ENCODE measurements at places on chromosomes 2 and 18.

DNA sequence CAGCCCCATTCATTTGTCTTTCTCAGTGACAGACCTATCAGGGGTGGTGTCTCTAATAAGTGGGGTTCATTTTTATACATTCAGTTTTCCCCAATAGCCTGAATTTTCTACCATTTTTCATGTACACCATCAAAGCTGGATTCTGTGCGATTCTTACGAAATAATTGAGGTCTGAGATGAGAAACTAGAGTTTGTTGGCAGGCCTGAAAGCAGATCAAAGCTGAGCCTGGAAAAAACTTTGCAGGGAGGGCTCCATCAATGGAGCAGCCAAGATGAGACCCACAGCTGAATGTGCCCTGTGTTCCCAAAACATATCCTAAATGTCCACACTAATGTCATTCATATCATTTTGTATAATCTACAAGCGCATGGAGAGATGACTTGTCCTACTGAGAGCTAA, 4.5 kb upstream of the TMEM200C start:
- H3K27ac ChIP-seq = no peak overlapping the region
- H3K4me1 ChIP-seq = peaks cover 5% of the 10 kb centered on the region
- H3K36me3 ChIP-seq = no peaks in the 10 kb centered on the region
- peak; percentile 81 for DNase-seq
- no peak overlapping the region for H3K4me3 ChIP-seq

- H3K36me3 ChIP-seq = peaks cover 24% of the 10 kb centered on the region
- H3K27ac ChIP-seq = peak overlapping the region; percentile 54
- H3K4me1 ChIP-seq = peaks cover 45% of the 10 kb centered on the region
- no peak for DNase-seq
- H3K27me3 ChIP-seq = no peaks in the 10 kb centered on the region
Observed at GRCh38 chr2:85775406-85776381, 21.9 kb downstream of the ATOH8 start.

- no peak for DNase-seq
- H3K36me3 ChIP-seq = no peaks in the 10 kb centered on the region
- H3K27me3 ChIP-seq = no peaks in the 10 kb centered on the region
- H3K4me1 ChIP-seq = no peaks in the 10 kb centered on the region
- no peak overlapping the region for H3K27ac ChIP-seq
- H3K4me3 ChIP-seq = no peak overlapping the region
Observed at GRCh38 chr2:181754105-181754504, 73.8 kb upstream of the NEUROD1 start.

DNA sequence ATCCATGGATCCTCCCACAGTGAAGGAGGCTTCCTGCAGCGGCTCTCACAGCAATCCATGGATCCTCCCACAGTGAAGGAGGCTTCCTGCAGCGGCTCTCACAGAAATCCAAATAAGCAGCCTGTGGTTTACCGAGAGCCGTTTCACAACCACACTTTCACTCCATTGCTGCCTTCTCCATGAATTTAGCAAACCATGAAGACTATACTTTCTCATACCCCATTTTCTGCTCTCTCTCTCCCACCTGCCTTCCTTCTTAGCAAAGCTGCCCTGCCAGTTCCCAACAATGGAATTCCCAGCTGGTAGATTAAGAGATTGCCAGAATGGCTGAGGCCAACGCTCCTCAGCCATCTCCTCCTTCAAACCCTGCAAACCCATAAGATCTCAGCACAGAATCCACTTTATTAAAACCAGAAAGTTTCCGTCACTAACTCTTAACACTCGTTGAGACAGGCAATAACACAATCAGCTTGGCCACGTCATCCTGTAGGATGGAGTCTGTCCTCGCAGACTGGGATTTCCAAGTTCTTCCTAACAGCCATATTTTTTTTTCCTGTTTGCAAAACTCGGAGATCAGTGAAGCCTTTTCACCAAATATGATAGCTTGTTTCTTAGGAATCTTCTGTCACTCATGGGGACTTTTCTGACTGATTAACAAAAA, 162.2 kb downstream of the PXDN start:
- no peak for DNase-seq
- H3K27me3 ChIP-seq = no peaks in the 10 kb centered on the region
- no peak overlapping the region for H3K4me3 ChIP-seq
- no peak overlapping the region for H3K27ac ChIP-seq
- H3K36me3 ChIP-seq = no peaks in the 10 kb centered on the region

DNA sequence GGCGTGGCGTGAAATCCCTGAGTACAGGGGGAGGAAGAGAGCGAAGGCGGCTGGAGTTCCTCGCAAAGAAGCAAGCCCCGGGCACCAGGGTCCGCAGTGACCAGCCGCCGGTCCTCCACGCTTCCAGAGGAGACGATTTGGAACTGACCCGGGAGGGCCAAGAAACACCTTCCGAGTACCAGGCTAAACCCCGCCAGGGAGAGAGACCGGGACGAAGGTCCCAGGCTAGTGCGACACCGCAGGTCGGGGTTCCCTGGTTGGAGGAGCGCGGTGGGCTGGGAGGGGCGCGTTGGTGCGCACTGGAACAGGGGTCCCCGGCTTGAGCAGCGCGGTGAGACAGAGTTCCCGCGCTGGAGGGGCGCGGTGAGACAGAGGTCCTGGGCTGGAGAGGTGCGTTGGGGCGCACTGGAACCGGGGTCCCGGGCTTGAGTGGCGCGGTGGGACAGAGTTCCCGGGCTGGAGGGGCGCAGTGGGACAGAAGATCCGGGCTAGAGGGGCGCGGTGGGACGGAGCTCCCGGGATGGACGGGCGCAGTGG, 901 bp downstream of the WDFY1 start:
- peak; percentile 39 for DNase-seq
- no peaks in the 10 kb centered on the region for H3K27me3 ChIP-seq
- no peaks in the 10 kb centered on the region for H3K36me3 ChIP-seq
- peaks cover 20% of the 10 kb centered on the region for H3K4me1 ChIP-seq
- H3K4me3 ChIP-seq = peak overlapping the region; percentile 99

DNA sequence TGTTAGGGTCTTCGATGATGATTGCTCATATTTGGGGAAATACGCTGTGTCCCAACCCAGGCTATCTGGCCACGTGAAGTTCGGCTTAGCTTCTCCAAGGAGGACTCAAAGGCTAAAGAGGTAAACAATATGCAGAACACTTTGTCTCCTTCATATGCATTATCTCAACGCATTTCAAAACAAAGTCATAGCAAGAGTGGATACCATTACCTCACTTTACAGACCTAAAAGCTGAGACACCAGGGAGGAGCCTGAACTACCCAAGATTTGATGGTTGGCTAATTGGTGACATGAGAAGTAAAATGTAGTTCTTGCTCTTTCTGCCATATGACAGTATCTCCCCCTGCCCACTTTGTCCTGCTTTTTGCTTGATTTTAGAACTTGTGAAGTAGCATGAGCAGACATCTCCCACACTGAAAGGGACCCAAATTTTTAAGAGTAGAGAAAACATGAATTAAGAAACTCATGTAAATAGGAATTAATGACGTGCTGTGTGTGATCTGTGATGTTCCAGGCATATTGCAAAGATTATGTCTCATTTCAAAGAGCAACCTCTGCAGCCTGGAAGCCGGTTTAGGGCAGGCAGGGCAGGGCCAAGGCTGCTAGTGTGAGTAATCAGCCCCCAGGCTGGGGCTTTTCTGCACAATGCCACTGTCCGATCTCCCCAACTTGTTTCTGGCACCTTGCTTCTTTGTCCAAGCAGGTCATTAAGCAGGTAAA, 144.5 kb downstream of the BCL11A start:
- H3K4me3 ChIP-seq = no peak overlapping the region
- peaks cover 2% of the 10 kb centered on the region for H3K27me3 ChIP-seq
- H3K4me1 ChIP-seq = peaks cover 2% of the 10 kb centered on the region
- no peak for DNase-seq

DNA sequence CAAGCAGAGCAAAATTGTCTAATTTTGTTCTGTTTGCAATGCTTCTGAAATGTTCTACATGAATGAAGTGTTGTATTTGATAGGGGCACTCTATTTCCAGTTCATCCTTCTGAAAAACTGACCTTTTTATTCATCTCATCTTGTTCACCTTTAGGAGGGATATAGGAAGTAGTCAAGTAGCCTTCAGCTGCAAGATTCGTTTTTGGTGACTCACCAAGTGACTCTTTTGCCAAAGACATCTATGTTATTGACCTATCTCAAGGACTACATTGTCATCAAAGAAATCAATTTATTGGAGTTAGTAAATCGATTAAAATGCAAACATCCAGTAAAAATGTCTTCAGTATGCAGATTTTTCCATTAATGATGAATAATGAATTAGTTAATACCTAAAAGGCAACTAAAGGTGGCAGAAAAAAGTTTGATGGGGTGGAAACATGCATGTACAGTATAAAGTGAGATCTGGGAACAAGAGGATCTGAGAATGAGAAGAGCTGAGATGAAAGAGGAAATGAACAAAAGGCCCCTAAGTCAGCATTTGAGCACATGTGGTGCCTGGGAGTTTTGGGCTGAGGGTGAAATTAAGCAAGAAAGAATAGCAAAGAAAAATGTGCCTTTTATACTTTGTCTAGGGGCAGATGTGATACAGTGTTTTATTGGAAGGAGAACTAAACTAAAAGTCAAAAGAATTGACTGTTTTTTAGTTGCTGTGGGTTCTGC, 255.1 kb upstream of the LINC00305 start:
- H3K4me1 ChIP-seq = peaks cover 17% of the 10 kb centered on the region
- no peak overlapping the region for H3K27ac ChIP-seq
- no peaks in the 10 kb centered on the region for H3K36me3 ChIP-seq
- H3K4me3 ChIP-seq = no peak overlapping the region
- DNase-seq = no peak

DNA sequence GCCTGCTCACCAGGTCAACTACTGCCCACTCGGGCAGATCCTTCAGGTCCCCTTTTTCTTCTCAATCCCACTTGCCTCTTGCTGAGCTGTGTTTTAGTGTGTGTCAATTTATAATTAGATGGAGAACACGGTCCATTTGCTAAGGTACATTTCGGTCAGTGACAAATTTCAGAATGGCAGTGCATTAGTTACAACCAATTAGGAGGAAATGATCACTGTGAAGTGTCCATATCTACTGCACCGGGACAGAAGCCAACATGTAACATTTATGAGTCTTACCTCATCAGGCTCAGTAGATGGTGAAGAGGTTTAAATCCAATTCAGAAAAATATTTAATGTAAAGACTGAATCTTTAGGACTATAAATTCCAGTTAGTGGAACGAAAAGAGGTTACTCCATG, 47.7 kb downstream of the CMPK2 start:
- H3K4me1 ChIP-seq = peaks cover under 1% of the 10 kb centered on the region
- DNase-seq = no peak
- H3K27me3 ChIP-seq = no peaks in the 10 kb centered on the region
- H3K4me3 ChIP-seq = no peak overlapping the region
- H3K27ac ChIP-seq = no peak overlapping the region
- no peaks in the 10 kb centered on the region for H3K36me3 ChIP-seq

DNA sequence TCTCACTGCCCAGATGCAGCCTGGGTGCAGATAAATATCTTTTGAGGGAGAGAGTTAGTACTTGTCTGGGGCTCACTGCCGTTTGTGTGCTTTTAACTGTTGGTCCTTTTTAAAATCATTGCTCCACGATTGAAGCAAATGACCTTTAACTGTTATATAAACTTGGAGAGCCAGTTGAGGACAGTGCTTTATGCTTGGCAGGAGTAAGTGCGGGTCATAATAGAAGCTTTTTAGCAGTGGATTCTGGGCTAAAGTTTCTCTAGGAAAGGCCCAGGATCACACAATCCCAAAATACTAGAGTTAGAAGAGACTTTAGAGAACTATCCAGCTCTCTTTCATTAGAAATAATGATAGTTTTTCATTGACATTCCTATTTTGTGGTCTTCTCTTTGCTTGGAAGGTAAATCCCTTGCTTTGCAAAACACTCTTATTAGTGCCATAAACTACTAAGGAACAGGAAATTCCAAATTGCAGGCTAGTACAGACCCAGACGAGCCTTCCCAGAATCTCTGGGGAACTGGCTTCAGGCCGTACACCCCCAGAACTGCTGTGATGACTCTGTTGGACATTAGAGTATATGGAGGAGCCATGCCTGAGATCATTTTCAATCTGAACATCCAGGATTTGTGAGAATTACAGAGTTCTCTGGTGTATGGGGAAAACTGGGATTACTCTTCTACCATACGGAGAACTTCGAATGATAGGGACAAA, 19.1 kb downstream of the LIMS1 start:
- DNase-seq = peak; percentile 81
- no peaks in the 10 kb centered on the region for H3K27me3 ChIP-seq
- H3K4me1 ChIP-seq = peaks cover 29% of the 10 kb centered on the region
- peaks cover 2% of the 10 kb centered on the region for H3K36me3 ChIP-seq
- H3K27ac ChIP-seq = peak overlapping the region; percentile 54
- H3K4me3 ChIP-seq = no peak overlapping the region

- no peak overlapping the region for H3K27ac ChIP-seq
- no peak for DNase-seq
- H3K4me1 ChIP-seq = peaks cover 5% of the 10 kb centered on the region
- no peaks in the 10 kb centered on the region for H3K27me3 ChIP-seq
- H3K4me3 ChIP-seq = no peak overlapping the region
Observed at GRCh38 chr2:109212836-109213563, 84.0 kb downstream of the SH3RF3 start.

DNA sequence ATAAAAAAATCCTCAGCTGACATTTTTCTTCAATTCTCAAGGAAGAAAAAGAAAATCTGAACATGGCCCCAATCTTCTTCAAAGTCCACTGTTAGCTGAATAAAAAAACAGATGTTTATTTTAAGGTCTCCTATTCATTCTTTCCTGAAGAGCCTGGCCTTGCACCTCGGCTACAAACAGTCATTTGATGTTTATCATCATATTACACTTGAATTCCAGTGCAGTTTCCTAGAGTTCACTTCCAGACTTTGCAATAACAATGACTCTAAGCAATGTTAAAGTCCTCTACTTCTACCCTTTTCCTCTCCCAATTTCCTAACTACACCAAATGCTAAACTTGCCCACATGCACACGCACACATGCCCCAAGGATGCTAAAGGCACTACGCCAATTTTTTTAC, 70.1 kb downstream of the NOL10 start:
- H3K4me3 ChIP-seq = no peak overlapping the region
- H3K4me1 ChIP-seq = peaks cover 3% of the 10 kb centered on the region
- H3K27me3 ChIP-seq = no peaks in the 10 kb centered on the region
- no peak for DNase-seq
- no peak overlapping the region for H3K27ac ChIP-seq
- peaks cover 15% of the 10 kb centered on the region for H3K36me3 ChIP-seq

DNA sequence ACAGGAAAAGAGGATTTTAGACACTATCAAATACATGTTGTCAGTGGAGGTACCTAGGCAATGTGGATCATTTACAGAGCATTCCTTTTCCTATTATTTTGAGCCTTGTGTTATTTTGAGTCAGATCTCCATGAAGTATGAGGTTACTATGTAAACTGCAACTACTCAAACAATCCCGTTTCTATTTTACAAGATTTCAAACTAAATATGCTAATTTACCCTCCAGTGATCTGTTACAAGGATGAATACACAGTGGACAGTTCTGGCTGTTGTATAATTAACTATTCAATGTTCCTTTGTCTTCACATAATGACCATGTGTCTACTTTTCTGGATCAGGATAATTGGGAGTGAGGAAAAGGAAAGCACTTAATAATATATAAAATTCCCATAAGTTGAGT, 4.6 kb downstream of the HOXD1 start:
- DNase-seq = no peak
- no peak overlapping the region for H3K27ac ChIP-seq
- H3K4me3 ChIP-seq = no peak overlapping the region
- H3K36me3 ChIP-seq = no peaks in the 10 kb centered on the region
- no peaks in the 10 kb centered on the region for H3K4me1 ChIP-seq

Data from lung (tissue), 17 donors.